ENCODE measurements at places on chromosomes 7 and 10.
A peak's percentile ranks its signal among the peaks of the same experiment; 100 is the strongest.

DNA sequence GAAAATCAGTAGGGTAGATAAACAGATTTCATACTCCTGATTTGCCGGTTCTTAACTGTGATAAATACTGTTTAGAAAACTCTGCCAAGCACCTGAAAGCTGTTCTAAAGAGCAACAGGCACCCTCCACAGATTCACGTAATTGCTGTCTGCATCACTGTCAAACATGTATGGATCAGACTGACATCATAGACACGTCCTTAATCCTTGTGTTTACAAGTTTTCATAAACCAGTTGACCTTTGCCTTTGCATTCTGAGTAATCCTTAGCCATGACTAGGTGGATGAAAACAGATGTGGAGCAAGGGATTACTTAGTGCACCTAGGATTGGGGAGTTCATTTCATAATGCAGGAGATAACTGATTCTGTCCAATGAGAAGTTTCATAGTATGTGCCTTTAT lies 41.6 kb downstream of the SLC39A12 start:
- DNase-seq = peak; percentile 56

GRCh38 chr10:69503001-69503895 lies 52.0 kb downstream of the TSPAN15 start:
- no peak for DNase-seq

GRCh38 chr7:145644426-145645134 lies 472.0 kb upstream of the CNTNAP2 start:
- no peak for DNase-seq

DNA sequence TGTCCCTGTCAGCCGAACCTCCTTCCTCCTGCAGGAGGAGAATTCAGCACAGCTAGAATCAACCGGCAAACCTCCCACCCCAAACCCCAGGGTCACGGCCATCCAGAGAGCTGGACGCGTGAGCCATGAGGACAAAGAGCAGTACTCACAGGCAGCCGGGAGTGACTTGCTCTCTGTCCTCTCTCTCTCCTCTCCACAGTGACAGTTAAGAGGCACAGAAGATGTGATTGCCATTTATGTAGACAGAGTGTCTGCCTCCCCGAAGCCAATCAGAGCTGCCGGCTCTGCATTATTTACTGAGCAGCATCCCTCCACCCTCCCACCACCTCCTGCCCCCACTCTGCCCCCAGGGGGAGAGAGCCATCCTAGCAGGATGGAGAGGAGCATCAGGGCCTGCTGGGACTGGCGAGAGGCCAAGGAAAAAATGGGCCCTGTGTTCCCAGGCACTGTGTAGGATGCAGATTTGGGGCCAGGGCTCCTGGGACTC lies 4.3 kb downstream of the DDC start:
- no peak for DNase-seq

DNA sequence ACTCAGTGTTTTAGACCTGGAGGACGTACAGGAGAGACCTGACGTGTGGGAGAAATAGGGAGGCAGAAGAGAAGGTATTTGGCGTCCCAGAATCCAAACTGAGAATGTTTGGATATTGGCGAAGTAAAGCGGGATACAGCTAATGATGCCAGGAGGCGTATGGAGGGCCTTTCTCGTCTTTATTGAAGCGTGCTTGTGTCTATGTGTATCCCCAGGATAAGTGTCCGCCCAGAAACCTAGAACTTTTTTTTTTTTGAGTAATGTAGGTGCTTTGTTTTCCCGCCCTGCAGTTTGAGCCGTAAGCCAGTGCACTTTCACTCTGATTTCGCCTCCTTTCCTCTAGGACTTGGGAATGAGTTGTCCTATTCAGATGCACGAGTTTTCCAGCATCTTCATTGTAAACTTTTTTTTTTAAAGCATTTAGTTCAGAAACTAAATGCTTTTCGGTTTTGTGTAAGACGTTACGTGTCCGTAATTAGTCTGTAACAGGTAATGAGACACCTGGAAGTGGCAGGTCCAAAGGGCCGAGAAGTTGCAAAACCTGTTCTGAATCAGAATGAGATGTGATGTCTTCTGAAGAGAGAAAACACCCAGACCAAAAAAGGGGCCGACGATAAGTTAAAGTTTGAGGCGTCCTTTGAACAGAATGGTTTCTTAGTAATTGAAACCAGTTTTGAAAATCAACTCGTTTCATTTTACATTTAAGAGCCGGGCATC lies 746 bp downstream of the ARL5B start:
- DNase-seq = peak; percentile 35

DNA sequence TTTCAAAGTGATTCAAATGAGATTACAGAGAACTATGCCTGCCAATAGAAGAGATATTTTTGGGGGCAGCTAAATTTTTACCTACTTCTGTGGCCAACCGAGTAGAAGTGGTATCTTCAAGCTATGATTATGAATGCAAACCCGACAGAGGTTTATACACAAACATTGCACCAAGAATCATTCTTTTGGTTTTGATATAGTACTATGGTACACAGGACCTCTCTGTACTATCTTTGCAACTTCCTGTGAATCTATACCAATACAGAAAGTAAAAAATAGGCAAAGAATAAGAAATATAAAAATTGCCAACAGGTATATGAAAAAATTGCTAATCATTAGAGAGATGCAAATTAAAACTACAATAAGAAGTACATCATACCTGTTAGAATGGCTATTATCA lies 103.2 kb upstream of the VIPR2 start:
- no peak for DNase-seq

DNA sequence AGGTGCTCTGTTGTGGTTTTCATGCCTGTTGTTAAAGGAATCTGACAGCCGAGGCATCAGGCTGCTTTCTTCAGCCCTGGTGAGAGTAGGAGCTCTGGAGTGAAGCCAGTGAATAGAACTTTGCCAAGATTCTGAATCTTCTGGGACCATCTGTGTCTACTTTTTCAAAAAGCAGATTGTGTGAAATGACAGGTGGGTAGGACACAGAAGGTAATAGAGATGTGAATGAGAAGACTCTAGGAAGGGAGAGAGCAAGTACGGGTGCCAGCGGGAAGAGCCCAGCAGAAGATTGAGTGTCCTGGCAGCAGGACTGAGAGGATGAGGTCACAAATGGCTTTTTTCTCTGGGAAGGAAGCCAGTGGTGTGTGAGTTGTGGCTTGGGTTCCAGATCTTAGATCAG lies 429.2 kb downstream of the SDK1 start:
- peak; percentile 87 for DNase-seq

DNA sequence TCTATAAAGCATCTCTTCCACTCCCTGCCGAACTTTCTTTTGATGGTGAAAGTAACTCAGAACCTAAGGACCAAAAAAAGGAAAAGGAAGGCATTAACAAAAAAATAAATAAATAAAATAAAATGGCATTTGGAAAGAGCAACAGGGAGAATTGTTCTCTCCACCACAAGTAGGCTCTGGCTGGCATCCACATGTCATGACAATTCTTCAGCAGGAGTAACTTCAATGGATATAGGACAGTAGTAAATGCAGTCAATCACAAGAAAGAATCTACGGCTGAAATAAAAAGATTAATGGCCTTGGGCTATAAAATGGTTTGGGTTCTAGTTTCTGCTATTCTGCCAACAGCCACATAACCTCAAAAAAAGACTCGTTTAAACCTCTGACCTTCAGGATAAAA lies 23.9 kb downstream of the NCAPG2 start:
- DNase-seq = no peak

DNA sequence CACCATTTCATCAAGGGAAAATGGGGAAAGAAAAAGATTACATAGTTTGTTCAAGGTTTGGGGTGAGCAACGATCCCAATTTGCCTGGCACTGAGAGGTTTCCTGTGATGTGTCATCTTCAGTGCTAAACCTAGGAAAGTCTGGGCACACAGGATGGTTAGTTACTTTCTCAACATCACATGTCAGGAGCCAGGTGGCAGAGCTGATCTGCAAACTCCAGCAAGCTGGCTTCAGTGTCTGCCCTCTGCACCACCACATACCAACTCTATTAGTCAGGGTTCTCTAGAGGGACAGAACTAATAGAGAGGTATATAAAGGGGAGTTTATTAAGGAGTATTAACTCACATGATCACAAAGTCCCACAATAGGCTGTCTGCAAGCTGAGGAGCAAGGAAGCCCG lies 11.3 kb downstream of the ADAM12 start:
- peak; percentile 50 for DNase-seq

- no peak for DNase-seq
Measured at GRCh38 chr7:68147614-68148238, 1151.1 kb downstream of the TYW1 start.

GRCh38 chr10:28842321-28842720 lies 165.0 kb downstream of the BAMBI start:
- DNase-seq = peak; percentile 71

DNA sequence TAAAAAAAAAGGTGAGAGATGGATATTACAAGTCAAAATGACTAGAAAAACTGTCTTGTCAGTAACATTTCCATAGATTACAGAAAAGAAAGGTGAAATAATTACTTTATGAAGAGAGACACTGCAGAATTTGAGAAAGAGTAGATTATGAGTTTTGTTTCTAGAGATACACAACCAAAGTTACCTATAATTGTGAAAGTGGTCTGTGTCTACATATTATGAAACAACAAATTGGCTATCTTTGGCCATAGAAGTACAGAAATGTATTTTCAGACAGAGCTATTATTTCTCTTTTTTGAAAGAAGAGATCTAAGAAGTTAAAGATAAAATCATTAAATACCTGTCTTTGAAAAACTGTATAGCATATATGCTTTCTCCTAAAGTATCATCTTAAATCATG lies 30.1 kb downstream of the KCND2 start:
- no peak for DNase-seq

DNA sequence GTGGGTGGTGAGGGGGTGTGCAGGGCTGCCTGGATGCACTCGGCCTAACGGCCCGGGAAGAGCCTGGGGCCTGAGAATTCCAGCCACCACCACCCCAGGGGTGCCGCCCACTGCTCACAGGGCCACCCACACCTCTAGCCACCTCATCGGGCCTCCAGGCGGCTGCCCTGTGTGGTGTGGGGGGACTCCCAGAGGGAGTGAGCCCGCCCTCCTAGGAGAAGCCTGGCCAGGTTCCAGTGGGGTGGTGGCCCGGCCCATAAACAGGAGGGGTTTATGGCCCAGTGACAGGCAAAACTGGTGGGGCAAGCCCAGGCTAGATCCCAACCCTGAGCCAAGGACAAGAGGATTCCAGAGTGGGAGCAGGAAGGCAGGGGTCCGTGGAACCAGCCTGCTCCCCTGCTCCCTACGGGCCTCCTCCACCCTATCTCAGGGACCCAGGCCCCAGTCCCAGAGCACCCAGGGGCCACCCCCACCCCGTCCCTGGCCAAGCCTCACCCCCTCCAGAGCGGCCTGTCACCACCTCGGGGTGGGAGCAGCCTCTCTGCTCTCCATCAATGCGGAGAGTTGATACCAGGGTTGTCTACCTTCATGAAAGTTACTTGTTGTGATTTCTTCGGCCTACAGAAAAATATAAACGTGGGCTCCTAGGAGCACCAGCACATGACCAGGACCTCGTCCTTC lies 20.2 kb upstream of the PDGFA start:
- DNase-seq = peak; percentile 83

- DNase-seq = peak; percentile 69
Measured at GRCh38 chr10:117946525-117947070, 100.1 kb downstream of the RAB11FIP2 start.

GRCh38 chr7:108613147-108613948 lies 43.7 kb downstream of the DNAJB9 start:
- peak; percentile 11 for DNase-seq

DNA sequence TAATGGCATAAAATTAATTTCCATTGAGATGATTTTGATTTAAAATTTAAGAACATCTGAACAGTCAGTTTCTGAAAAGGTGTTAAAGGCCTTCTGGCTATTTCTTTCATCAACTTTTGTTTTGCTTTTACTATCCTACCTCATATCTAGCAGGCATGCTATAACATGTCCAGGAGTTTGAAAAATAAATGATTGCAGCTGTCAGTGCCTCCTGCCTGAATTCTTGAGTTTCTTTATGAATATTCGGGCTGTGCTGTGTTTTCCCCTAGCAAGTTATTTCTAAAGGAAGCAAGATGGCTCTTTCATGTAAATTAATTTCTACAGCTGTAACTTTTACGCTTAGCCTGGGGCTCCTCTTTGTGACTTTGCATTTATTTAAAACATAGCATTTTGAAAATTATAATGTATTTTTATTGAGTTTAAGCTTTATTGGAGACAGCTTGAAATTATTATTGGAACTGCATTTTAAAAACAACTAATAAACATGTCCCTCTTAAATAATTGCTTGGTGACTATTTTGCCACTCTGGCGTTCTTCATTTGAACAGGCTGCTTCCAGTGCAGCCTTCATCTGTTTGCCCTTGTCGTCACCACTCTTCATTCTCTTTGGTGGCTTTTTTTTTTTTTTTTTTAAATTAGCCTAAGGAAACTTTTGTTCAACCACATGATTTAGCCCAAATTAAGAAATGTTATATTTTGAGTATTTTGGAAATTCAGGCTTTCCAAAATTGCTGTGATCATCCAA lies 1083.4 kb upstream of the LRRN3 start:
- DNase-seq = no peak

GRCh38 chr7:35792472-35792871 lies 8.4 kb upstream of the SEPTIN7 start:
- DNase-seq = no peak

- peak; percentile 82 for DNase-seq
Measured at GRCh38 chr7:121302214-121302745, 26.5 kb upstream of the WNT16 start.

DNA sequence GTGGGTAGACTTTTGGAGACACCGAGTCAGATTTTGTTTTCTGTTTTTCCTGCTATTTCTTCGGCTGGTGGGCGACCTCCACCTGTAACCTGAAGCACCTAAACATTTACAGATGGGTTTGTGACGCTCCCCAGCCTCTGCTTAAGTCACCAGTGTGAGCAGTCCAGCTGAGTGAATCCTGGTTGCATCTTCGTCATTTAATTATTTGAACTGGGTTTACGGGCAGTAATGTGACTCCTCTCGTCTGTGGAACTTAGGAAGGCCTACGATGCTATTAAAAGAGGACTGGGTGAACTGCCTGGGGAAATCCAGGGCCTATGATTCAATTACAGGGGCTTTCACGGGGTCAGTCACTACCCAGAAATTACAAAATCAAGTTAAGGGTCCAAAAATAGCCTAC lies 52.5 kb downstream of the WNT2 start:
- DNase-seq = peak; percentile 63

DNA sequence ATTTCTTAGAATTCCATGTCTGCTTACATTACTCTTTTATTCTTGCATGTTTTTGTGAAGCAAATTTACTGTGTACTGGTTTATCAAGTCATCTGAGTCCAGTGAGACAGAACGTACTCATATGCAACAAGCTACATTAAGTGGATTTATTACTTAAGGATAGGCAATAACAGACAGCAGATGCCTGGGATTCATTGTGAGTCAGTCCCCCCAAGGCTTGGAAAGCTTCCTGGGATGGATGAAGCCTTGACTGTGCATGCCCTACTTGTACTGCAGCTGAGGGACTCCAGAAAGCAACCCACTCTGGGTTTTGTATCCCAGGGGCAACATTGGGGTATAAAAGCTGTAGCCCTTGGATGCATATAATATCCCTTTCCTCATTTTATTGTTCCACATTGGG lies 113.4 kb upstream of the RAB18 start:
- no peak for DNase-seq

Data from fibroblast of lung (primary cell).